ENCODE measurements at places on chromosomes 12 and 14.
A peak's percentile ranks its signal among the peaks of the same experiment; 100 is the strongest.

DNA sequence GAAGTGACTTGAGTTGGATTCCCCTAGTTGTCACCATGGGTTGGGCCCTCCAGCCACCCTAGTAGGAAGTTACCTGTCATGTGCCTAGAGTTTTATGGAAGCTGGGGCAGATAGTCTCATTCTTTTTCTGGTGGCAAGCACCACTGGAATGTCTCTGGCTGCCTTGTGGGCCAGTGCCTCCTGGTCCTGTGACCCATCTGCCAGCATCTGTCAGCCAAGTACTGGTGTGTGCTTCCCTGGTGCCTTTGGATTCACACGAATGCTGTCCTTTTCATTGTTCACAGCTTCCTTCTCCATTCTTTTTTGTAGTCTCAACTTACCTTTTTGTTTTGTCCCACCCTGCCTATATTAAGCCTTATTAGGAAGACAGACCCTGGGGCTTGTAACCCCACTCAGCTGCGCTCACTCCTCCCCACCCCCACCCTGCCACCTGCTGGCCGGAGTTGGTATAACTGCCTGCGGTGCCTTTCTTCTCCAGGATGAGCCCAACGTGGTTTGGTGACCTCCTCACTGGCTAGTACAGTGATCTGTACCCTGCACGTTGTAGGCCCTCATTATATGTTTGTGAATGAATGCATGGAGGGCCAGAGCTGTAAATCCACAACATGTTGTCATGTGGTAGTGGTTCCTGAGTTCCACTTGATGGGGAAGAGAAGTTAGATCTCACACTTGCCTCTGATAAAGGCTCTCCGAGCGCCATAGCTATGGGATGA is 125.7 kb downstream of the TSPAN9 start:
- DNase-seq: peak; percentile 34

DNA sequence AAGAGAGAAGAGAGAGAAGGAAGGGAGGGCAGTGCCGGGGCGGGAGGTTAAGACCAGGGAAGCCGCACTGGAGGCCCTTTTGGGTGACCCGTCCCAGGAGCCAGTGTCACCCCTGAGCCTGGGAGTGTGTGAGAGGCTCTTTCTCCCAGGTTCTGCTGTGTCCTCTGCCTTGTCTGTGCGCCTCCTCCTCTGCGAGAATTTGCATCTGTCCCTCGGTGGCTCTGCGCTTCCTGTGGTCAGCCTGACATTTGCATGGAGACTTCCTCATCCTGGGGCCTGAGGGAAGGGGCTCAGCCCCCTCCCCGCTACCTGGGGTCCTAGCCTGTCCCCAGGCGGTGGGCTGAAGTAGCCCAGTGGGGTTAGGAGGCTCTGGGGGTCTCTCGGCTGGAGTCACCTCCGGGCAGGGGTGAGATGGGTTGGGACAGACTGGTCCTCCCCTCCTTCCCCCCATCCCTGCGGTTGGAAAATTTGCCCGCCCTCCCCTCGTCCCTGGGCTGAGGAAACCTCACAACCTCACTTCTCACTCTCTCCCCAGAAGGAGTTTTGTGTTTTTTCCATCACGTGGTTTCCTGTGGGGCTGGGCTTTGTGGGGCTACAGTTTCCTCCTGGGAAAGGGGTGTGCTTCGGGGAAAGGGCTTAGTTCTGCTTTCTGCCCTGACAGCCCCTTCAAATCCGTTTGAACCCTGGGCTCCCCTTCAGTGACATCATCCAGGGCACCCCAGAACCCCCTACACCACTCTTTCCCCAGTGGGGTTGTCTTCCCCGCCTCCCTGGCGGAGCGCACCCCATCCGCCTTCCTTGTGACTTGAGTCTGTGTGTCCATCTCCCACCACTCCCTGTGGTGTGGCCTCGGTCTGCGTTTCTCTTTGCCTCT is 2.5 kb downstream of the PTPN6 start:
- DNase-seq: peak; percentile 75

DNA sequence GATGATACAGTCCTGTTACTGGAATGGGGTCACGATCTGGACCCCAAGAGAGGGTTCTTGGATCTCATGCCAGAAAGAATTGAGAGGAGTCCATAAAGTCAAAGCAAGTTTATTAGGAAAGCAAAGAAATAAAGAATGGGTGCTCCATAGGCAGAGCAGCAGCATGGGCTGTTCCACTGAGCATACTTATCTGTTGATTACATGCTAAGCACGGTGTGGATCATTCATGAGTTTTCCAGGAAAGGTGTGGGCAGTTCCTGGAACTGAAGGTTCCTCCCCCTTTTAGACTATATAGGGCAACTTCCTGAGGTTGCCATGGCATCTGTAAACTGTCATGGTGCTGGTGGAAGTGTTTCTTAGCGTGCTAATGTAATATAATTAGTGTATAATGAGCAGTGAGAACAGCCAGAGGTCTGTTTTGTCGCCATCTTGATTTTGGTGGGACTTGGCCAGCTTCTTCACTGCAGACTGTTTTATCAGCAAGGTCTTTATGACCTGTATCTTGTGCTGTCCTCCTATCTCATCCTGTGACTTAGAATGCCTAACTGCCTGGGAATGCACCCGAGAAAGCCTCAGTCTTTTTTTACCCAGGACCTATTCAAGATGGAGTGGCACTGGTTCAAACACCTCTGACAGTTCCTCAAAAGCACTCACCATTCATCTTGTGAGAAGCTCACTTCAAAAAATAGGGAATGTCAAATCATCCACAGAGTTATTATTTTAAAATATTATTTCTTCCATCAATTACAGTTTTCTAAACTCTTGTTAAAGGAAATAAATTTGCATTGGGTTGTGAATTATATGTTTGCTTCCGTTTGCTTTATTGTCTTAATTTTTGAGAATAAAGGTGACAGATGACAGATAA is 1358.8 kb upstream of the TMEM132C start:
- DNase-seq: no peak

DNA sequence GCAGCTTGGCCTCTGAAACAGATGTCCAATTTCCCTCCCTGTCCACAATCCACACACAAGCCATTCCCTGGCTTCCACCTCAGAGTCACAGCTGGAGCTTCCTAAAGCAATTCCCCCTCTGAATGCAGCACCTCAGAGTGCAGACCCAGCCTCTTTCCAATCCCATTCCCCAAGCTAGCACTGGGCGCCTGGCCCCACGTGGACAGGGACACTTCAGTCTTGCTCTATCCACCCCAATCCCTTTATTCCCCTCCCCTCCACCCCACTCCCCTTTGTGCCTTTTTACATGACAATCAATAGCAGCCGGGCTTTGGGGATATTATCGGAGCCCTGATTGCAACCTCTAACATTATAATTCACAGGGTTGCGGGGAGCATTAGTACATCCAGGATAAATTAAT is 292.6 kb downstream of the TTC8 start:
- no peak for DNase-seq

- DNase-seq: peak; percentile 39
Measured at GRCh38 chr14:99518441-99519346, 37.5 kb downstream of the CCNK start.

DNA sequence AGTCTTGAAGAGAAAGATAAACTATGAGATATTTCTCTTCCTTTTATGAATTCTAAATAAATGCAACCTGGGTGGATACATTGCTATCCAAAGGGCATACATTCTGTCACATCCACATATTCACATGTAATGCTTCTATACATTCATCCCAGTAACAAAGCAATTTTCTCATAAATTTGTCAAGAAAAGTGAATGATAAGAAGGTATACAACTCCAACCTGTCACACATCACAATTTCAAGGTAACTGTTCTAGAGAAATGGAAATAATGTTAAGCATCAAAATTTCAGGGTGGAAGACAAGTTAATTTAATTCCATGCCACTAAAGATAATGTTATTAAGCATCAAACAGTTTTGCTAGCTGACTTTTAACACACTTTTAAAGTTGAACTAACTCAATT is 212.9 kb downstream of the SYT10 start:
- no peak for DNase-seq

DNA sequence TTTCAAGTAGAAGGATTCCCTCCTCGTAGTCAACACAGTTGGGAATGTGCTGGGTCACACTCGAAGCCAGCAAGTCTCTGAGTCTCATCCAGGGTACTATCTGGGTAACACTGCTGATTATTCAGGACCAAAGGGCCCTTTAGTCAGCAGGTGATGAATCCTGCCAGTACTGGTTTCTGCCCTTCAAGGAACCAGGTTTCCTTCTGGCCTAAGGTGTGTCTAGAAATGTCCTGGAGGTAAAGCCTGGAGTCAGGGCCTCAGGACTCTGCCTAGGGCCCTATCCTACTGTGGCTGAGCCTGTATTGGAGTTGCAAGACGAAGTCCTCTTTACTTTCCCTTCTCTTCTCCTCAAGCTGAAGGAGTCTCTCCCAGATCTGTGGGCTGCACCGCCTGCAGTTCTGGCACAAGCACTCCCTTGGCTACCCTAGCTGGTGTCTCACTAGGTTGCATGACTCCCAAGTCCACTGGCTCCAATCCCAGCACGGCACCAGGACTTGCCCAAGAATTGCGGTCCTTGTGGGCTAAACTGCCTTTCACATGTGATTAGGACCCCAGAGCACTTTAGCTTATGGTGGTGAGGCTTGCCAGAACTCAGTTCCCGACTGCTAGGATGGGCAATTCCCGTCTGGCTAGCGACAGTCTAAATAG is 193.7 kb upstream of the PDE3A start:
- no peak for DNase-seq

DNA sequence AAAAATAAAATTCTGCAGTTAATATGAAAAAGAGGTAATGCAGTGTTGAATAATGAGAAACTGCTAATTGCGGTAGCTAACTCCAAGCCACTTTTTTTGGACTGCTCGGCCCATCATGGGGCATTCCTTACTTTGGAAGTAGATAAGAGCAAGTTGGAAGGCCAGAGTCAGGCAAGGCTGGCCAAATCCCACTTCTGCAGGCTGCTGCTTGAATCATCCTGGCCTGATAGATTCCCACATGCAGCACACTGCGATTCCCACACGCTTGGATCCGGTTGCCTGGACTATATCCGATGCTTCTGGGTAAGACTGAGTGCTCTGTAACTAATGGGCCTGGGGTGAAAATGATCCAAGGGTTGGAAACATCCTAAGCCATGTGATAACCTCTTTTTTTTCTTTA is 10.6 kb downstream of the EIF2B2 start:
- DNase-seq: no peak

DNA sequence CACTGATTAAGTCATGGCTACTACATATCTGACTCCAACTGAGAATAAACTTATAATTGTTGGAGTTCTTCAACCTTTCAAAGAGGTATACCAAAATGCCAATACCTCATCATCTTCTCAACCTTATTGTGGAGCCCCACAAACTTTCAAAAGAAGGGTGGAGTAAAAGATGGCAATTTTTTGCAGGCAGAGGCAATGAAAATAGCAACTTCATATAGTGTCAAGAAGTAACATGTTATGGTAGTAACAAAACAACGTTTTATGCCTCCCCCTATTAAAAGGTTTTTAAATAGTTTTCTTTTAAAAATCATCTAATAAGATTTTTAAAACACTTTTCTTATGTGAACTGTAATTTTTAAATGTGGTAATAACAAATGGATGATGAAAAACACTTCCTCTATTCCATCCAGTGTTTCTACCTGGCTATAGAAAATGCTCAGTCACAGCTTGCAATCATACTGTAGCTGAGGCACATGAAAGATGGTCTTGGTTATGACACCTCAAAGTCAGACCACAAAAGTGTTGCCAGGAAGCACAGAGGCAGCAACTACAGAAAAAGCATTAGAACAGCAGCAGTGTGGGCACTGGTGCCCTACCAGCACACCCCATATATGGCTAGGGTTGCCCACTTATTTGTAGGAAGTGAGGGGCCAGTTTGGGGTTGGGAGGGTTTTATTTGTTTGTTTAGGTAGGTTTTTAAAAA is 7.0 kb downstream of the PPP1R12A start:
- peak; percentile 17 for DNase-seq

GRCh38 chr12:131732996-131733615 is 22.2 kb downstream of the SFSWAP start:
- DNase-seq: no peak

- no peak for DNase-seq
Measured at GRCh38 chr12:112239020-112239419, 113.7 kb downstream of the TRAFD1 start.
